AG04450 (cell line): ENCODE measurements at places on chromosomes 5 and 9.
A peak's percentile ranks its signal among the peaks of the same experiment; 100 is the strongest.

- no peak for DNase-seq
Measured at GRCh38 chr9:34341659-34342295, 12.4 kb downstream of the NUDT2 start.

DNA sequence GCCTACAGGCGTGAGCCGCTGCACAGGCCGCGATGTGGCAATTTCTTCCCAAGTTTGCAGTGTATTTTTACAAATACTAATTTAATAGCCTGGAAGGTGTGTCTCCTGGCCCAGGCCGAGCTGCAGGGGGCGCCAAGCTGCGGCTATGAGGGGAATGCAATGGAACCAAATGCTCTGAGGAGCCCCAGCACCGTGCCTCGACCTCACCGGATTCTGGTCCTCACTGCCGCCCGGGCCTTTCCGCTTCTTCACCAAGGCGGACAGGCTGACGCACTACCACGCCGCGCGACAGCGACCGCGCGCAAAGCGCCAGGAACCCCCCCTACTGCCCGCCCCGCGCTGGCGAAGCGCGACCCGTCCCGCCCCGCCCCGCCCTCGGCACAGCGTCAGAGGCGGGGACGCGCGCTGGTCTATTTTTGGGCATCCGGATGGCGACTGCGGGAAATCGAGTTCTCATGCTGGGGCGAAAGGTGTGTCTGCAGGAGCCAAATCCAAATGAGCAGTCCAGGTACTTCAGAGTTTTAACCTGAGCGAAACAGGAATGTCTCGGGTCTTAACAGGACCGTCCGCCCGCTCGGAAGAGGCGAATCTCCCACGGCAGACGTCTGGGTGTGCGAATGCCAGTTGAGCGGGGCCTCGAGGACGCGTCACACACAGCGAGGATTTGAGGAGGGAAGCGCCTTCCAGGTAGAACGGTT, 31.7 kb upstream of the PRXL2C start:
- no peak for DNase-seq

- DNase-seq, result peak; percentile 38
Measured at GRCh38 chr5:126865299-126865698, 88.4 kb downstream of the LMNB1 start.

GRCh38 chr5:78472469-78473106, 112.2 kb downstream of the SCAMP1 start:
- DNase-seq, result no peak

DNA sequence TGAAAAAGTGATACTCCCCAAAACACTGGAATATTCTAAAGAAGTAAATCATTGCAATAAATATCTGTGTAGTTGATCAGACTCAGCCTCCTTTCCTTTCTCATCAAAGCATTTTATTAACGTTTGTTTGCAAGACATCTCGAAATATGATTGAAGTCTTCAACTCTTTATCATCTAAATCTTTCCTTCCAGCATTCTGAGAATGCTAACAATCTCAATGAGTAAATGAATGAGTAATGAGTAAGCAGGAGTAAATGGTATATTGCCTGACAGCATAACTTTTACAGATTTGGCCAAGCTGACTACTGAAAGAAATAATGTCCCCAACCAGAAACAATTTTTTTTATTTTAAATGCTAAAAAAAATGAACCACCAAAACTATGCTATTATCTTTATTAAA, 157.1 kb downstream of the SLCO4C1 start:
- no peak for DNase-seq

DNA sequence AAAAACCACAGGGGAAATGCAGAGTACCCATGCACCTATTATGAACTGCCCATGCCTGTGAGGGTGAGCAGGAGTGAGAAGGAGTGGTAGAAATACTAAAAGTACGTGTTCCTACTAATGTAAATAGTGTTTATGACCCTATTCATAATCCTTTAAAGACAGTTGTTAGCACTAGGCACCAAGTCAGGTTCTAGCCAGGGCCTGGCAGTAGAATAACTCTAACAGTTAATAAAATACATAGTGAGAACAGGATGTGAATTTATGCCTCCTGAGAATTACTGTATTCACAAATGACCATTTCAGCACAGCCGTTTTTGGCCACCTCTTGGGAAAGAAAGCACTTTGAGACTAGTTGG, 103.2 kb upstream of the TARS1 start:
- DNase-seq, result no peak

GRCh38 chr5:172744123-172745104, 26.6 kb downstream of the DUSP1 start:
- DNase-seq, result no peak

GRCh38 chr9:25224309-25224708, 453.9 kb downstream of the TUSC1 start:
- DNase-seq, result no peak

DNA sequence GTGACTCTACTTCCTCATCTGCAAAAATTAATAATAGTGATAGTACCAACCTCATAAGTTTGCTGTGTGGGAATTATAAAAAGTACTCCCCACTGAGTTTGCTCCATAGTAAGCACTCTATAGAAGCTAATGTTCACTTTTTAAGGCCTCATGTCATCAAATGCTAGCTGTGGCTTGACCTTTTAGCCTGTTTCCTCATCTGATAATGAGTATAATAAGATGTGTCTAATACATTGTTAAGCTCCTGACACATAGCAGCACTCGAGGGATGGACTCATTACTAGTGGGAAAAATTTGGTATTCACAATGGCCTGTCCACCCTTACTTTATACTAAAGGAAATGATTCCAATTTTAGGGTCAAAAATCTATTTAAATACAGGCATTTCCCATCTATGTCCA, 26.1 kb upstream of the CAST start:
- no peak for DNase-seq

DNA sequence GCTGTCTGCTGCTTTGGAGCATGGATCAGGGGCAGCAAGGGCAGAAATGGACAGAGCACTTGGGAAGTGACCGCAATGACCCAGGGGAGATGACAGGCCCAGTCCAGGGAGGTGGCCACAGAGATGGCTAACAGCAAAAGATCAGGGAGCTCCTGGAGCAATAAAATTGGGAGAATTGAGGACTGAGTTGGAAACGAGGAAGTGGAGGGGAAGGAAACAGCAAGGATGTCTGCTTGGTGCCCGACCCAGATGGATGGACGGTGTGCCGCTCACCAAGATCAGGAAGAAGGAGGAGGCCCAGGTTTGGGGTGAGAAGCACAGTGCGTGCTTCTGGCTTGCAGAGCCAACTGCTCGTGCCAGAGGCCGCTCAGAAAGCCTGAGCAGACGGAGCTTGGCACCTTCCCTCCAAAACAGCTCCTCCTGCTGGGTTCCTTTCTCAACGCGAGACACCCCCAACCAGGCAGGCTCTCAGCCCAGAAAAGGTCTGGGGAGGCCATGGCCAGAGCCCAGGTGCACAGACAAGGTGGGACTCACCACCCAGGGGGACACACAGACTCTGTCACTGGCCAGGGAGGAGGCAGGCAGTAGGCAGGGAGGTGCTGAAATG, 1.7 kb upstream of the SLC34A1 start:
- no peak for DNase-seq

DNA sequence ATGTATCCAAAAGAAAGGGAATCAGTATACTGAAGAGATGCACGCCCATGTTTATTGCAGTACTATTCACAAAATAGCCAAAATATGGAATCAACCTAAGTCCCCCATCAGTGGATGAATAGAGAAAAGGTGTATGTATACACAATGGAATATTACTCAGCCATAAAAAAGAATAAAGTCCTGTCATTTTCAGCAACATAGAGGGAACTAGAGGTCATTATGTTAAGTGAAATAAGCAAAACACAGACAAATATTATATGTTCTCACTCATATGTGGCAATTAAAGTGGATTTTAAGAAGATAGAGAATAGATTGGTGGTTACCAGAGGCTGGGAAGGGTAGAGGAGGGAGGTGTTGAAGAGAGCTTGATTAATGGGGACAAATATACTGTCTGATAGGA, 88.6 kb downstream of the NIPBL start:
- DNase-seq, result no peak

GRCh38 chr5:109225716-109226625, 183.8 kb downstream of the PJA2 start:
- DNase-seq, result no peak

DNA sequence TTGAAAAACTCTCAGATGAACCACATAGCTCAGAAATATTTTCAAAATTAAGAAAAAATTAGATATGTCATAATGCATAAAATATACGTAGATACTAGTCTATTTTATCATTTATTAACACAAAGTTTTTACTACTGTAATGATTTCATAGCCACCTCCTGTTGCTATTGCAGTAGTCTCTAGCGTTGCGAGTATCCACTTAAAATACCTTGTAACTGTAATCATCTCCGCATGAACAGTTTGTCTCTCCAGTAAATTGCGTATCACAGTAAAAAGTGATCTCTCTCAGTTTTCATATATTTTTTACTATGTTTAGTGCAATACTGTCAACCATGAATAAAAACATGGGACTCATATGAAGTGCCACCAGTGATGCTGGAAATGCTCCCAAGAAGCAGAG, 417.9 kb upstream of the ZNF462 start:
- DNase-seq, result no peak

DNA sequence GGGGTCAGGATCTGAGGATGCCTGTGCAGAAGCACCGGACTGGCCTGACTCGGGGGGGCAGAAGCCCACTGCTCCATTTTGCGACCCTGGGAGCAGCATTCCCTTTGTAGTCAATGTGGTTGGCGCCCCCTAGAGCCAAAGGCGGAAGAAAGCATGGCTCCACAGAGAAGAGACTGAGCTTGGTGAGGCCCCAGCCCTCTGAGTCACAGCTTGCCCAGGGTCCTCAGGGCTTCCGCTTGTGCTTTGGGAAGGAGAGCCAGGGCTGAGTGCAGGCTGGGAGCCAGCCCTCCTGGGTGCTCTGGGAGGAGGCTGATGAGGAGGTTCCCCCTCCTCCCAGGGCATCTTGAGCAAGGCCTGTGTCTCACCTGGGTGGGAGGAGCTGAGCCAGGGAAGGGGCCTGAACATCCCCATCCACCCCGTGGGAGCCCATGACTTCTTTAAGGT, 5.5 kb upstream of the AQP3 start:
- DNase-seq, result peak; percentile 46

DNA sequence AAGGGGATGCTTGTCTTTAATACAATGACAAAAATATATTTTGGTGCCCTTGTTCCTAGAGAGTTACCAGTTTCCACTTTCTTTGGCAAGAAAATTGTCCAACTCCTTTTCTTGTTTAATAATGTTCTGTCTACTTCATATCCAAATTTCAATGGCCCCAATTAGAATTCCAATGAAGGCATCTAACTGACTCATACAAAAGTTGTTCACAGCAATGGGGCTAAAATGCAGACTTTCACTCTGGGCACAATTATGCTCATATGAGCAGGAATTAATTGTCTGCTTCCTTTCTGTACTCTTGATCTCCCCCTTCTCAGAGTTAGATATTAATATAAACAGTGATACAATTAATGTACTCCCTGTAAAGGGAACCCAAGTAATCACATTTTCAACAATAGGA, 42.1 kb upstream of the ZNF622 start:
- DNase-seq, result no peak
